ENCODE measurements at places on chromosomes 4 and X. TPM values are rescaled to one million over a fixed set of nuclear protein-coding genes. Genes with fewer than 3 reads are reported as not detected.
A peak's percentile ranks its signal among the peaks of the same experiment; 100 is the strongest.

AKAP4 gene
- not detected for total RNA-seq

OCRL gene
- 12.3 TPM for total RNA-seq

DNA sequence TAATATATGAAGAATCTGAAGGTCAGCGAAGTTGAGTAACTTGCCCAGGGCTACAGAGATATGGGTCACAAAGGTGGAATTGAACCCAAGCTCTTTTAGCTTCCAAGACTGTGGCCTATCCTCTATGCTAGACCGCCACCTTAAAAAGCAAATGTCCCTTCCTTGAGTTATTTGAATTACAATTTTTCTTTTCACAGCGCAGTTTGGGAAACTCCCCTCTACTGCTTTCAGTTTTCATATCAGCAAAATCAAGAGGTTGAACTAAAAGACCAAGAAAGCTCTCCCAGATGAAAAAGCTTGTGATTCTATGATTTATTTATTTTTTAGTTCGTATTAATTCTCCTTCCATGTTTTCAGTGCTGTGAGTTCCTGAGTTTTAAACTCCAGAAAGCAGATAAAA is 174.5 kb upstream of the C1QTNF7 start:
- DNase-seq = no peak

DNA sequence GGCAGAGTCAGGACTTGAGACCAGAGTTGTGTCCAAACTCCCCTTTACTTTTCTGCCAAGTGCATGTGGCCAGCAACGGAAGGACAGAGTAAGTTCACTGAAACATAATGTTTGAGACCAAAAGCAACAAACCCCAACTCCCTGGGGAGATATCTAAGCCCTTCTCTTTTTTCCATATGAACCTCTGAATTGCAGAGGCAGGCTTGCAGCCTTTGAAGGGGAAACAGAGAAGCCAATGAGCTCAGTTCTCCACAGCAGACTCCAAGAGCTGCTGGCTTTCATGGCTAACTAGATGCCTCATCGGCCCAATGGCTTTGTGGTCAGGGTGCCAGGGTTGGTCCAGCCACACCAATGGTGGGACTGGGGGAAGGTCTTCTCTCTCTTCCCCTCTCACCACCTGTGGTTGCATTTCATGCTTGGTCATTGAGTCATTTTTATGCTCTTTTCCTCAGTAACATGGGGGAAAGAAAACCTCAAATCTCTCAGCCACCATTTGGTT is 34.0 kb downstream of the STARD8 start:
- peak; percentile 33 for DNase-seq
